Gastrocnemius medialis (tissue), 4 donors: ENCODE measurements at places on chromosomes 1 and 21. TPM values are rescaled to one million over a fixed set of nuclear protein-coding genes. Genes with fewer than 3 reads are reported as not detected.

DNA sequence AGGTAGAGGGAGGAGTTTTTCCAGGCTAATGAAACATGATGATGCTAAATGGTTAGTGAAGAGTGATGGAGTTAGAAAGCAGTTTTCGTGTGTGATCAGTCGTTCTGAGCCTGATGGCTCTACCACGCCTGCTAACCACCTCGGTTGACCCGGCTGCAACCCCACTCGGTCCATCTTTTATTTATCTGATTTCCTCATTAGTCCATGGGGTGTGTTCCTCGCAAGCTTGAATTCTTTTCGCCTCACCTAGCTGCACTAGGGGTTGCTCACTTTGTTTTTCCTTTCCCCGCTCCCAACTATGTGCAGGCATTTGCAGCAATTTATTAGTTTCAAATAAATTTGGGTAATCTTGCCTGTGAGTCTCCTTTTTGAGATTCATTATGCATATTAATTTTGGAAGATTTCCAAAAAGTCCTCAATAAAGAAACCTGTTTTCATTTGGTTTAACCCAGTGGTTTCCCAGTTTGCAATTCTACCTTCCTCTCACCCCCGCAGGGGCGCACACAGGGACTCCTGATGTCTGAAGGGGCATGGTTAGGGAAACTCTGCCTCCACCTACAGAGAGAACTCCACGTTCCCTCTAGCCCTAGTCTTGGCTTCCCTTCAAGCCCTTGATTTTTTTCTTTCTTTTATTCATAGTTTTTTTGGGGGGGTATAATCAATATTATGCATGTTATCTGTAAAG is 12.6 kb downstream of the B3GALT5 start:
- DNase-seq, result no peak

DNA sequence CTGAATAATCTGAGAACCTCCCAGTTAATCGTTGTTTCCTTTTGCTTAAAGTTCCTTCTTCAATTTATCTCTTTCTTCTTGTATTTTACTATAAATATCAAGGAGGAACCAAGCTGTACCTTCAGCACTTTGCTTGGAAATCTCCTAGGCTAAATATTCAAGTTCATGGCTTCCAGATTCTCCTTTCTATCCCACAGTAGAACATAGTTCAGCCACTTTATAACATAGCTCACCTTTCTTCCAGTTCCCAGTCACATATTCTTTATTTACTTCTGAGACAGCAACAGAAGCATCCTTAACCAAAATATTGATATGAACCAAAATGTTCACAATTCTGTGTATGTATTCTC is 11.0 kb downstream of the ZMYM4 start:
- DNase-seq, result no peak

DNA sequence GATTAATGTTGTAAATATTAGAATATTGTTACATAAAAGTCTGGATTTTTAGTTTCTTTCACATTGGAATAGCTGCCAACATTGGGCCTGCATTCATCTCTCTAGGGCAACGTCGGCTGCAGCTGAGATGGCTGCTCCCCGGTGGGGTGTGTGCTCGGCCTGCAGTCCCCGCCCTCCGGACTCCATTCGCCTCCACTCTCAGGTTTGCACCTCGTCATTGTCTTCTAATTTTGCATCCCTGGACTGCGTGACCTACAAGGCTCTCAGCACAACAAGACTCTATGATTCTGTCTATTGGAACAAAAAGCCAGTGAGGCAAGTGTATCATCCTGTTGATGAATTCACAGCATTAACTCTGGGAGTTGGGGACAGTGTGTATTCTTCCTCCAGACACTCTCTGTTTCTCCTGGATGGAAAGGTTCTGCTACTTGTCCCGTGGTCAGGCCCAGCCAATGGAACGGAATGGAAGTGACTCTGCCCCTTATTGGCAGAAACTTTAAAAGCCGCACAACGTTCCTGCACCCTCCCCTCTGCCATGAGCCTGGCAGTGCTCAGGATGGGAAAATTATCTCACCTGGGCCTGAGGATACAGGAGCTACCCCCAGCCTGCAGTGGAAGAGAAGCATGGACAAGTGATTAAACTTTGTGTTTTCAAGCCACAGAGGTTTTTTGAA is 105.0 kb upstream of the SAMD11 start:
- DNase-seq, result no peak

GRCh38 chr21:30491963-30492428 is at the start of gene KRTAP19-3:
TSS of gene KRTAP19-3 (minus strand) at chr21:30492013. CDS start at chr21:30491957, 56 bp downstream.
- DNase-seq, result no peak

DNA sequence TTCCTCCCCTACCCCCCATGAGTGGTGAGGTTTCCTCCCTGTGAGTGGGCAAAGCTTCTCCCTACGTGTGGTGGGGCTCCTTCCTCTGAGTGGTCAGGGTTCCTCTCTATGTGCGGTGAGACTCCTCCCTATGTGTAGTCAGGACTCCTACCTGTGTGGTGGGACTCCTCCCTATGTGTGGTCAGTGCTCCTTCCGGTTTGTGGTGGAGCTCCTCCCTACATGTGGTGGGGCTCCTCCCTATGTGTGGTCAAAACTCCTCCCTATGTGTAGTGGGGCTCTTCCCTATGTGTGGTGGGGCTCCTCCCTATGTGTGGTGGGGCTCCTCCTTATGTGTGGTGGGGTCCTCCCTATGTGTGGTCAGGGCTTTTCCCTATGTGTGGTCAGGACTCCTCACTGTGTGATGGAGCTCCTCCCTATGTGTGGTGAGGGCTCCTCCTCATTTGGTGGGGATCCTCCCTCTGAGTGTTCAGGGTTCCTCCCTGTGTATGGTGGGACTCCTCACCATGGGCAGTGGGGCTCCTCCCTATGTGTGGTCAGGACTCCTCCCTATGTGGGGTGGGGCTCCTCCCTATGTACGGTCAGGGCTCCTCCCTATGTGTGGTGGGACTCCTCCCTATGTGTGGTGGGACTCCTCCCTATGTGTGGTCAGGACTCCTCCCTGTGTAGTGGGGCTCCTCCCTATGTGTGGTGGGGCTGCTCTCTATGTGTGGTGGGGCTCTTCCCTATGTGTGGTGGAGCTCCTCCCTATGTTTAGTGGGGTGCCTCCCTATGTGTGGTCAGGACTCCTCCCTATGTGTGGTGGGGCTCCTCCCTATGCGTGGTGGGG is 29.1 kb downstream of the PRSS38 start:
- DNase-seq, result no peak

DNA sequence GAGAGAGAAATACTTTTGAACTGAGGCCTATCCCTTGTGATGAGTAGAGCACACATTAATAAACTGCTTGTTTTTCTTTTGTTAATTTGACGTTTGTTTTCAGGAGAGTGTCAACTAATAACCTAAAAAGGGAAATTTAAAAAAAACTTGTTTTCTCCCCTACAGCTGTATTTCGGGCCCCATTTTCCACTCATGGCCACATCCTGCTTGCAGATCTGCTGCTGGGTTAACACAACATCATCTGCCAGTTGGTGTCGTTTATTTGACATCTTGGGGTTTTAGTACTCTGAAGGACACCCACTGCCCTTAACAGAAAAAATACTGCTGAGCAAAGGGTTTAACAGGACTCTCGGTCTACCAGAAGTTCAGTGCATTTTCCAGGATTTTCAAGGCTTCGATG is 848 bp upstream of the PYHIN1 start:
- no peak for DNase-seq

The NR0B2 gene
- not detected for total RNA-seq

GRCh38 chr21:44401386-44402160 is 48.2 kb downstream of the TRPM2 start:
- no peak for DNase-seq

The NR5A2 gene
- total RNA-seq, result 1.2 TPM

DNA sequence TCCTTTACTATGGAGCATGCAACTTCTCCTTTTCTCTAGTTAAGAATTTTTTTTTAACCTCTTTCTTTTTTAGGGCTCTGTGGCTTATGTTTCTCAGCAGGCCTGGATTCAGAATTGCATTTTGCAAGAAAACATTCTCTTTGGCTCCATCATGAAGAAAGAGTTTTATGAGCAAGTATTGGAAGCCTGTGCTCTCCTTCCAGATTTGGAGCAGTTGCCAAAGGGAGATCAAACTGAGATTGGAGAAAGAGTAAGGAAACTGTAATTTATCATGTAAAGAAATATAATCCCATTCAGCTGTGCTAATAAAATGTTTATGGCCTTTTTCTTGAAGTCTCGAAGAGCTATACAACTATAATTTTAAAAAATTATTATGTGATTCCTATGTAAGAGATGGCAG is 70.1 kb downstream of the HSPA13 start:
- no peak for DNase-seq
